ENCODE measurements at places on chromosomes 6 and 20. TPM values are rescaled to one million over a fixed set of nuclear protein-coding genes. Genes with fewer than 3 reads are reported as not detected.

- DNase-seq, result no peak
- no peak overlapping the region for H3K27ac ChIP-seq
- no peaks in the 10 kb centered on the region for H3K27me3 ChIP-seq
- H3K4me1 ChIP-seq, result no peaks in the 10 kb centered on the region
Measured at GRCh38 chr20:20614391-20614790, 98.1 kb downstream of the RALGAPA2 start.

GRCh38 chr6:91167846-91168245 is 581.0 kb upstream of the MAP3K7 start:
- no peak overlapping the region for H3K4me3 ChIP-seq
- H3K36me3 ChIP-seq, result no peaks in the 10 kb centered on the region
- H3K27me3 ChIP-seq, result no peaks in the 10 kb centered on the region
- no peak overlapping the region for H3K27ac ChIP-seq
- DNase-seq, result peak; percentile 62

DNA sequence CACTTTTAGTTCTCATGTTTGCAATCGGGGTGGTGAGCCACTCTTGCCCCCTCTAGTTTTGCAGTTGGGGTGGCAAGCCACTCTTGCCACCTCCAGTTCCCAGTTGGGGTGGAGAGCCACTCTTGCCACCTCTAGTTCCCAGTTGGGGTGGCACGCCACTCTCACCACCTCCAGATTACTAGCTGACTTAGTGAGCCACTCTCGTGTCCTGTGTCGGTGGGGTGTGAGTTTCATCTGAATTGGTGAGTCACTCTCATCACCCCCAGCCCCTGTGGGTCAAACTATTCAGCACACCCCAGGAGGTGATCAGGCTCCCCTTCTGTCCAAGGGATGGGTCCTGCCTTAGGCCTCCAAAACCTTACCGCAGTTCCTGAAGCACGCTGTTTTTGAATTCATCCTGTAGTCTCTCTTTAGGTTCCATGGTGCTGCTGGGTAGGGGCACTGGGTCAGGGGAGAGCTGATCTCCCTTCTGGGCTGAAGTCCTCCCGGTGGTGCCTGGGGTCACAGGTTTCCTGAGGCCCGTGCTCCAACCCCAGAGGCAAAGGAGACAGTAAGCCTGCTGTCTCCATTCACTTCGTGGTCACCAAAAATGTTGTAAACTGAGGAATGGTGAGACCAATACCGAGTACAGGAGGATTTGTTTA is 224.2 kb upstream of the SYNCRIP start:
- no peak overlapping the region for H3K4me3 ChIP-seq
- H3K27ac ChIP-seq, result no peak overlapping the region
- no peaks in the 10 kb centered on the region for H3K36me3 ChIP-seq
- H3K4me1 ChIP-seq, result no peaks in the 10 kb centered on the region

DNA sequence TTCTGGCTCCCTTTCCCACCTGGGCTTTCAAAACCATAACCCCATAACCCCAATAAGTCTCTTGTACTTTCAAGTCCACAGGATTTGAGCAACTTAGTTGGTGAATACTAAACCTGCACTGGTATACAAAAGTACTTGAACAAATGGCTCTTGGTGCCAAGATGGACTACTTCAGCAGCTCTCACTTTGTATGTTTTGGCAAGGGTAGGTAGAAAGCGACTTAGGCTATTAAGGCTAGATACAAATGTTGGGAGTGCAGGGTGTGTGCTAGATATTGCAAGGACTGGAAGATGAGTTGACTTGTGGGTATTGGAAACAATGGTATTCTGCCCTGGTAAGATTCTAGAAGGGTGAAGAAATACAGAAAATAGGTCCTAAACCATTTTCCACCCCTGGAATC is 182.6 kb upstream of the MOCS1 start:
- H3K36me3 ChIP-seq, result no peaks in the 10 kb centered on the region
- H3K27ac ChIP-seq, result no peak overlapping the region
- no peaks in the 10 kb centered on the region for H3K4me1 ChIP-seq
- no peak for DNase-seq

DNA sequence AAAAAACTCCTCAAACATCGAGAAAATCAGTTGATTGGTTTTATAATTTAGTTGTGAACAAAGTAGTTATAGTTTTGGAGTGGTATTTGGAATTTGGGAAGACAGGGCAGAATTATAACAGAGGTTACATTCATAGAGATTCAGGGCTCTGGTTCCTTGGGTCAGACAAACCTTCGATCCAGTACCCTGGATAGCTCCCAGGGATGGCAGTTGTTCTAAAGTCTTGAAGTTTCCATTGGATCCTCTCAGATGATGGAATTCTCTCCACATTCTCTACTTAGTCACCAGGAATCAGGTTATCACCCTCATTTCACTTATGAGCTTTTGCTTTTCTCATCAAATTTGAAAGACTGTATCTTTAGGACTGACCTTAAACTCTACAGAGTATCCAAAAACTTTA is 285.1 kb downstream of the CENPW start:
- peak; percentile 45 for DNase-seq
- H3K27me3 ChIP-seq, result no peaks in the 10 kb centered on the region
- H3K4me1 ChIP-seq, result peaks cover 8% of the 10 kb centered on the region

DNA sequence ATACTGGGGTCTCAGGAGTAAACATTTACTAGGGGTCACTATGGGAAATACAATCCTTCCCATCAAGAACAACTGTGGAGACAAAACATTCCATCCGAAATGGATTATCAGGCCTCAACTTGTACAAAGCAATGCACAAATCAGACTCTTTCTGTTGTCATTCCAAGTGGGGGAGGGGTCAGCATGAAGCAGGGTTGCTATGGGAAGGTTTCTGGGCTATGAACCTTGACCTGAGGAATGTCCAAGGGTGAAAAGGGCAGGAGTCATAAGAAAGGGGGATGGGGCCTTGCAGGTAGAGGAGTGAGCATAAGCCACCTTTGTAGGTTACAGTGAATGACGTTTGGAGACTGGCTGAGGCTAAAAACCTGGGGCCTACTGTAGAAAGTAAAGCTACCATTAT is 3.1 kb downstream of the METTL24 start:
- H3K4me3 ChIP-seq, result no peak overlapping the region
- H3K27me3 ChIP-seq, result no peaks in the 10 kb centered on the region
- DNase-seq, result no peak

GRCh38 chr6:150269857-150270223 is 99.0 kb upstream of the IYD start:
- no peak for DNase-seq
- H3K4me3 ChIP-seq, result no peak overlapping the region
- no peaks in the 10 kb centered on the region for H3K36me3 ChIP-seq
- no peaks in the 10 kb centered on the region for H3K27me3 ChIP-seq

- no peaks in the 10 kb centered on the region for H3K4me1 ChIP-seq
- H3K27ac ChIP-seq, result no peak overlapping the region
Measured at GRCh38 chr6:4671587-4672115, 104.6 kb upstream of the CDYL start.

DNA sequence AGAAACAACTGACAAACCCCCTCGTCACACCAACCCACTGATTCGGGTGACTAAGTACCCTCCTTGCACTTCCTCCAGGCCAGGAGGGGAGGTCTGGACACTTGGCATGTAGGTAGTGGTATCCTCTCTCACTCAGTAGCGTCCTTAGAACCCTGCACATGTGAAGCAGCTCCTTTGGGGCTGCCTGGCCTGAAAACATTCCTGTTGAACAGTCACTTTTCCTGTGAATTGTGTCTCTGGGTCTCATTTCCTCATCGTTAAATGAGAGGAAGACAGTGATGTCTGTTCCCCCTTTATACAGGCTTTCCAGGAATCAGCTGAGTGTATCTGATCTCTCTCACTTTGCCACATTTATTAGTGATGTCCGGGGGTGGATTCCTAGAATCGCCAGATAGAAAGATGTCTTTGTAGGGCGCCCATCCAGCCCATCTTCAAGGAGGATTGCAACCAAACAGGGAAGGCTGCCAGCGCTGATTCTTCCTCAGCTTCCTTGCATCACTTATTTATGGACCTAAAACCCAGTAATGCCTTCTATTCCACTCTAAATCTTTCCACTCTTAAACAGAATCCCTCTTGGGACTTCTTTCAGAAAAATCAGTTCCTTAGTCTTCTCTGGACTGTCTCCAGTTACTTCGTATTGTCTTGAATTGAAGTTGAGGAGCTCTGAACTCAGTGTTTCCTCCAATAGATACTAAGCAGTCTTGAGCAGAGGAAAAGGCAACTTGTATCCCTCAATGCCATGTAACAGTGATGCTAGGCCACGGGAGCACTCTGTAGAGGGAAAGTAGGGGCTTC is 9.4 kb upstream of the POPDC3 start:
- H3K36me3 ChIP-seq, result no peaks in the 10 kb centered on the region
- H3K27ac ChIP-seq, result no peak overlapping the region
- no peaks in the 10 kb centered on the region for H3K4me1 ChIP-seq

DNA sequence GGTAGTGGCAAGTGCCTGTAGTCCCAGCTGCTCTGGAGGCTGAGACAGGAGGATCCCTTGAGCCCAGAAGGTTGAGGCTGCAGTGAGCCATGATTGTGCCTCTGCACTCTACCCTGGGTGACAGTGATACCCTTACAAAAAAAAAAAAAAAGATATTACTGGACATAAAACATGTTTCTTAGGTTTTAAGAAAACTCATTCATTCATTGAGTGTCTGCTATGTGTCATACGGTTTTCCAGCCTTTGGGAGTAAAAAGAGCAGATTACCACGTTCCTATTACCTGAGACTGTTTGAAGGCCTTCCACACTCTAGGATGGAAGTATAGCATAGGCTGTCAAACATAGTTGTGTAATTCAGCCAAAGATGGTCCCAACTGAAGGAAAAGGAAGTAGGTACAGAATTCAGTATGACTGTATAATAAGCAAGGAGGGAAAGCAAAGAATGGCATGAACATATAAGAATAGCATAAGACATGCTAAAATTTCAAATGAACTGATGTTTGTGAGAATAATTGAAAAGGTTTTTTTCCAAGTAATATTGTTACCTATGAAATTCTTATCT is 22.0 kb downstream of the STXBP5 start:
- H3K27me3 ChIP-seq, result no peaks in the 10 kb centered on the region
- no peaks in the 10 kb centered on the region for H3K36me3 ChIP-seq
- no peak overlapping the region for H3K4me3 ChIP-seq
- no peak for DNase-seq
- no peaks in the 10 kb centered on the region for H3K4me1 ChIP-seq

DNA sequence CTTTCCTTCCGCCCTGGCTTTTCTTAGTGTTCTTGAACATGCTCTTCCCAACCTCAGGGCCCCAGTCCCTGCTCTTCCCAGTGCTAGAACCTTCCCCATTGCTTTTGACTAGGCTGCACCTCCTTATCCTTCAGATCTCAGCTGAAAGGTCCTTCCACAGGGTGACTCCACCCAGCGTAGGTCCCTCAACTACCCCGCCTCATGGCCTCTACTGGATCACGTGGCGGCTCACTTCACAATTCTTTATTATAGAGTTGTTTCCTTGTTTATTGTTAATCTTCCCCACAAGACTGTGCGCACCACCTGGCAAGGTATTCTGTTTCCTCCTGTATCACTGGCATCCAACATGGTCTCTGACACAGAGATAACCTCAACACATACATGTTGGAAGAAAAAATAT is 31.2 kb downstream of the TTLL9 start:
- H3K27ac ChIP-seq, result no peak overlapping the region
- no peaks in the 10 kb centered on the region for H3K27me3 ChIP-seq
- H3K36me3 ChIP-seq, result no peaks in the 10 kb centered on the region
- no peak overlapping the region for H3K4me3 ChIP-seq
- H3K4me1 ChIP-seq, result no peaks in the 10 kb centered on the region

The CSNK2A1 gene
- total RNA-seq, result 233 TPM

The CNKSR3 gene
- 10.5 TPM for total RNA-seq

The UQCC2 gene
- 124 TPM for total RNA-seq

The PHACTR3 gene
- total RNA-seq, result 0.17 TPM

The AKAP12 gene
- 37.3 TPM for total RNA-seq

The ESR1 gene
- total RNA-seq, result not detected

Measured in A673 (cell line).